GM12864 (cell line): ENCODE measurements at places on chromosomes 5 and 9.

DNA sequence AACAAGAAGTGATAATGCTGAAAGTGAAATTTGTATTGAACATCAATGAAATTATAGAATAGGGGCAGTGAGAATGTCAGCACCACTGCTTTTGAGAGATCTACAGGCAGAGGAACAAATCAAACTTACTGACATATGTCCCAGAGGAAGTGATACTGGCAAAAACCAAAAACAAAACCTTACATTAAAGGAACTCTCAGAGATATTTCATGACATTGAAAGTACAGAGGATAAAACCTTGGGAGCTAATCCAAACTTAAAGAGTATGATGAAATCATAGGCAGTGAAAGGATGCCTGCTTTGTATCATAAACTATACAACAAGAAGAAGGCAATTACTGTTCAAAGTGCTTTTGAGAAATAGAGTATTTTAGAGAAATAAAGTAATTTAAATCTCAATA lies 90.4 kb upstream of the SV2C start:
- peak; percentile 13 for DNase-seq

- no peak for DNase-seq
Observed at GRCh38 chr9:98964911-98965336, 21.2 kb downstream of the COL15A1 start.

- DNase-seq, result no peak
Observed at GRCh38 chr5:74205767-74206578, 434.6 kb downstream of the ENC1 start.

DNA sequence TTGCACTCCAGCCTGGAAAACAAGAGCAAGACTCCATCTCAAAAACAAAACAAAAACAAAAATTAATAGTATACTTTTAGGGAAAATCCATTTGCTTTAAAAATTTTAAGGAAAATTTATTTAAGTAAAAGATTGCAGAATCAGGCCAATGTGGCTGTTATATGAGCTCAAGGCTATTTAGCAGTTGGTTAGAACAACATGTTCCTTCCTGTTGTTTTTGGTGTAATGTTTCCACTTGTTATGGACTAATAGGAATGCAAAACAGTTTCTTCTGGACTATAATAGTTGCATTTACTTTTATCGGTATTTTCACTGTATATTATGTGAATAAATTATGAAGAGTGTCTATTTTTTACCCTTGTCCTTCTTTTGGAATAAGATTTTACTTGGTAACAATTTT lies 3.0 kb upstream of the CDC42SE2 start:
- no peak for DNase-seq

GRCh38 chr5:171848486-171848885 lies 62.9 kb downstream of the SMIM23 start:
- DNase-seq, result no peak

DNA sequence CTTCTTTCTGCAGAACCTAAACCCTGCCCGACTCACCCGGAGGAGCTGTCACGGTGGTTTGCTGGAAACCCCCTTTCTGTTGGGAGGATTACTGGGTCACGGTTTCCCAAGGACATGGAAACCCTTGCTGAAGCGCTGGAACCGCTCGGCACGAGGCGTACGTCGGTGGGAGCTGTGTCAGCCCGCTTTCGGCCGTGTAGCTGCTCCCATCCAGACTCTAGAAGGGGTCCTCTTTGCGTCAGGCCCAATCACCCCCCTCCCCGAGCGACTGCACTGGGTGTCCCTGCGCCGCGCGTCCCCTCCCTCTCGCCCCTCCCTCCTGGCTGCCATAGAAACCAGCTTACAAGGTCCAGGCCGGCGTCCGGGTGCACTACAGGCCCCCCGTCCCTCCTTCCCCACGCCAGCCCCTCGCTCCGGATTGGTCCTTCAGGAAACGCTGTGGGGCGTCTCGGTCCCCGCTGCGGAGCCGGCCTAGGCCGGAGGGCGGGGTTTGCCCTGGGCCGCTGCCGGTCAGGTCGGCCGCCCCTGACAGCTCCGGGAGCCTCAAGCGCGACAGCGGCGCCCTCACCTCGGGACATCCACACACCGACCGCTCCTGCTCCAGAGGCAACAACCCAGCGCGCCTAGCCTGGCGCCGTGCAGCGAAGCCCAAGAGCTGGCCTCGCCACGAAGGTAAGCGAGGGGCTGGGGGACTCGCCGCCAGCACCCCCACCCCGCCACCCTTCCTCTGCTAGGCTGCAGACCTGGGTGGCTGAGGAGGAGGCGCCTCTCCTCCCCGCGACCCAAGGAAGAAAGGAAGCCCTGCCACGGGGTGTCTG lies at the start of gene NIM1K:
Gene NIM1K (plus strand): TSS at position 486 of the 818 bp plus-strand sequence. CDS start 53,551 bp downstream, outside the sequence.
- DNase-seq, result no peak

DNA sequence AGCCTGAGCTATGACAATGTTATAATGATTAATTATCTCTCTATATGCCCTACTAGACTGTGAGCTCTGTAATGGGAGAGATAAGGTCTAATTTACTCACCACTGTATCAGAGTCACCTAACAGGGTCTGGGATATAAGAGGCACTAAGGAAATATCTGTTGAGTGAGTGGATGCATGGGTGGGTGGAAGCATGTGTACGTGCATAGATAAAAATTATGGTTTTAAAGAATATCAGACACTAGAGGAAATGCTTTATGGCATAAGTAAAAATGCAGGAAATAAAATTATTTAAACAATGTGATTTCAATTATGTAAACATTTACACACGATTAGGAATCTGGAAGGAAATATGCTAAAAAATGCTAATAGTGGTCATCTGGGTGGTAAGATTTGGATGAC lies 137.8 kb downstream of the SPOCK1 start:
- no peak for DNase-seq

- DNase-seq, result no peak
Observed at GRCh38 chr9:89952401-89952800, 347.6 kb downstream of the GADD45G start.

DNA sequence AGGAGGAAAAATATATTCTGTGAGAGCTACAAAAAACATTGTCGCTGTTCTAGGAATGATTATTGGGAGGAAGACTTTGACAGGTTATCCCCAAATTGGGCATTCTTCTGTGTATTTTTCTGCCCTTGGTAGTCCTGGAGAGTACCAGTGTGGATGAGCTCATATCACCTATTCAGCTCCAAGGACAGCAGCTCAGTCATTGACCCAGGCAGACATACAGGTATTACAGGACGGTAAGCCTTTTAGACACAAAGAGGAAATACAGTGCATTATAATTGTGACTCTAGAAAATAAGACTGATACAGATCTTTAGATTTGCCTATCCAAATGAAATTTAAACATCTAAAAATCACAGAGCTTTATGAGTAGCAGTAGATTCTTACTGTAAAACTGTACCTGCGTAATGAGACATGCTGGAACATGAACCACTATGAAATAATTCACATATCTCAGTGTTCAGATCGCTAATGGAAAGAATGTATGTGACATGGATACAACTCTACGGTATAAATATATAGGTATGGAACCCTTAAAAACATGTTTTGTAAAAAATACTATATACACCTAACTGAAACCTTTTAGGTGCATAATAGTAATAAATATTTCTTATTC lies 56.0 kb downstream of the PLK2 start:
- no peak for DNase-seq

DNA sequence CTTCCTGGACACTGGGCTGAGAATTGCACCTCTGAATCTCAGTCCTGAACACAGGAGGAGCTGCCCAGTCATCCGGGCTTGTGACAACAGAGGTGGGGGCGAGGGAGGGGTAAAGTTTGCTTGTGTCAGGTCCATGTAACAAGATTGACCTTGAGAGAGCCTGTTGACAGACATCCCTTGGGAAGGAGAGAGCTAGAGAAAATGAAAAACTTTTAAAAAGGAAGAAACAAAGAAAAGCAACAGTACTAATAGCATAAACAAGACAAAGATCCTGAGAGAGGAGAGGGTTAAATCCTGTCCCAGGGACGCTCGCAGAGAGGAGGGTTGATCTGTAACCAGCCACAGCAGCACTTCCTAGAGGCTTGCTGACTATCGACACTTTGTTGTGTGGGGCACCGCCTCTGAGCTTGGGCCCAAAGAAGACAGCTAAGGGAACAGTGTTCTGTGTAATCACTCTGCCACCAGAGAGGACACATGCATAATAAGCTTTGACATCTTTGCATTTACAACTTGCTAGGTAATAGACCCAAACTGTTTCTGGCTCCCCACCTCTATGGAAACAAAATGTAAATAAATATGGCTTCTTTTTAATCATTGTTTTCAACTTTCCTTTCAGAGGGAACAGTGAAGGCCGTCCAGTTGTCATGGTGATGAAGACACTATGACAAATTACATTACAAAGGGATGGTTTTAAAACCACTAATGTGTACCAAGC lies 363.7 kb downstream of the CSNK1G3 start:
- DNase-seq, result no peak

GRCh38 chr5:125559296-125559695 lies 812.9 kb upstream of the ZNF608 start:
- DNase-seq, result no peak

- DNase-seq, result no peak
Observed at GRCh38 chr5:162288647-162289296, 221.2 kb downstream of the GABRG2 start.

DNA sequence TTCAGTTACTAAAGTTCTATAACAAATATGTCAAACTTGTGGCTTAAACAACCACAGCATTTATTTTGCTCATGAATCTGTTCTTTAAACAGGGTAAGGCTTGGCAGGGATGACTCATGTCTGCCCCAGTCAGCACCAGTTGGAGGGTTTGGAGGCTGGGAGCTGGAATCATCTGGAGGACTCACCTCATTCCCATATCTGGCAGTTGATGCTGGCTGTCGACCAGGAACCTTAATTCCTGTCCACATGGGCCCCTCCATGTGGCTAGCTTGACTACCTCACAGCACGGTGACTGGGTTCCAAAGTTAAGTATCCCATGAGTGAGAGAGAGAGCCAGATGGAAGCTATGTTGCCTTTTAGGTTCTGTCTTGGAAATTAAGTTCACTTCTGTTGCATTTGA lies 13.8 kb upstream of the CCL28 start:
- no peak for DNase-seq

GRCh38 chr5:127723571-127723970 lies 20.4 kb downstream of the CCDC192 start:
- DNase-seq, result no peak

GRCh38 chr9:68492806-68493205 lies 47.9 kb downstream of the TMEM252 start:
- no peak for DNase-seq

DNA sequence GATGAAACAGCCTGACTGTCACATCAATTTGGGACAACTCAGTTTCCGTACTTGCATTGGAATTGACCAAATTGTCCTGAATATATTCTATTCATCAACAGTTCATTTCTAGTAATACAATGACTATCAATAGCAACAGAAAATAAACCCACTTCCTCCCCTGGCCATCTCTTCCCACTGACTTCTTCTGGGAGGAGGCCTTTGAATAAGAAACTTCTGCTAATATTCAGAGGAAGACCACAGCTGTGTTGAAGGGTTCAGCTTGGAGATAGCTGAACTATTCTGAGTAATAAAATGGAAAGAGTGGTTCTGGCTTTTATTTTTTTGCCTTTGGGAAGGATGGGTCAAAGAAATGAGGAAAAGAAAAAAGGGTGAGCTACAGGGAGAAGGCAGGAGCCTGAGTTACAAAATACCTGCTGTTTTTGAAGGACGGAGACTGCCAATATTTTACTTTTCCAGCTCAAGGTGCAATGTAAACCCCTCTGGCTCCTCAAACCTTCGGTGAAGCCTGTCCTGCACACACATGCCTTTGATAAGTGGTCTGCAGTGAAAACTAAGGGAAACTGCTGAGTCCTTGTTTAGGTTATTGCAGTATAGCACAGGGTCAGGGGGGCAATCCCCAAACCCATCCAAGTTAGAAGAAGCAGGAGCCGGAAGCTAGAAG lies 29.9 kb downstream of the FYB1 start:
- no peak for DNase-seq

- no peak for DNase-seq
Observed at GRCh38 chr9:13140843-13141592, 138.5 kb downstream of the MPDZ start.

DNA sequence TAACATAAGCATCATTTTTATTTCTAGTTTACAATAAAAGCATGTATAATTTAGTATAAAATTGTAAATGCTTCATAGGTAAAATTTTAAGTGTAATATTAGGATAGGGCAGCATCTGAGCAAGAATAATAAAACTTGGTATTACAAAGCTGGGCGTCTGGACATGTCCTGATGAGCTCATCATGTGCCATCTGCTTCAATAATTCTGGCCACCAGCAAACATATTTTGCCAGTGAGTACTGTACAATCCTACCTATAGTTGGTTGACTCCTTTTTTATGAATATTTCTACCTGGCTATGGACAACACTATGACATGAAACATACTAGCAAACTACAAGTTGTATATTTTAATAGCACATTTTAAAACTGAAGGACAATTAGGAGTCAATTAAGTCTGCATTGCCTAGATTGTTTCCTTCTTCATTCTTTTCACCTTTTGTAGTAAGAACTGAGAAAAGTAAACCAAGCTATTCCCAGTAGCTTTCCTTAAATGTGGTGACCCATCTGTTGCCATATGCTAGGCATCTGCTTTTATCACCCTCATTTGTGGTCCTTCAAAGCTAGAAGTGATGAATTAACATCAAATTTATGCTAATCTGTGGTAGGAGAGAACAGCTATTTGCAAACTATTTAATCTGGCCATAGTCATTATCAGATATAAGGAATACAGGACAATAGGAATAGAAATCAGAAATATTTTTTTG lies 23.4 kb downstream of the LURAP1L start:
- no peak for DNase-seq

DNA sequence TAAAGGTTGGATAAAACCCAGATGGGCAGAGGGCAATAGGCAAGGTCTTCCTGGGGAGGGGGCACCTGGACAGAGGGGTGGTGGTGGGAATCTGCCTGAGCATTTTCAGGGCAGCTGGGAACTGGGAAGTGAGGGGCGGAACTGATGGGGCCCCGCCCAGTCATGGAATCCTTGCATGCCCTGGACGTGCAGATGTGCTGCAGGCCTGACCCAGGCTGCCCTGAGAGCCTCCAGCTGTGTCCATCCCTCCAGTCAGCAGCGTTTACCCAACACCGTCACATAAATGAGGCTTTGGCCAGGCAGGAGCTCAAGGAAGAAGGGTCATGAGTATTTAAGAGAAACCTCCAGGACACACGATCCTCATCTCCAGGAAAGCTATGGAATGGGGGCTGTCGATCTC lies 70.3 kb downstream of the DAB2IP start:
- DNase-seq, result no peak

DNA sequence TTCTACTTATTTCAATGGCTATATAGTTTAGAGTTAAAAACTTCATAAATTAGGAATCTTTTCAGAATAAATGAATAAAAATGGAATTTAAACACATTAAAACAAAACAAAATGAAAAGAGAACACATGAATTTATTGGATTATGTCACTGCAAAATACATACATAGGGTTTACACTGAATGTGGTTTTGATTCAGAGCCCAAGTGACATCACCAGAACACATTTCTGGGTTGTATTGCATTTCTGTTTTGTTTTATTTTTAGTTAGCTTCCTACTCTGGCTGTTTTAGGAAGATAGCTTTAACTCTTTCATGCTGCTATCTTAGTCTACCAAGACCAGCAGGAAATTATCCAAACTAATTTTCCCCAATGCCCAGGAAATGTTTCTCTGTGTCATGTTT lies 1935.0 kb downstream of the EFNA5 start:
- no peak for DNase-seq

- no peak for DNase-seq
Observed at GRCh38 chr9:93891549-93892310, 63.4 kb downstream of the BARX1 start.

GRCh38 chr5:154986151-154986550 lies 27.4 kb upstream of the KIF4B start:
- DNase-seq, result no peak

- no peak for DNase-seq
Observed at GRCh38 chr9:136365775-136366222, 2.3 kb upstream of the DNLZ start.
